ENCODE measurements at places on chromosomes 12 and 14.
A peak's percentile ranks its signal among the peaks of the same experiment; 100 is the strongest.

GRCh38 chr14:32524609-32525375 is 195.7 kb downstream of the AKAP6 start:
- no peak for DNase-seq

- DNase-seq: no peak
Measured at GRCh38 chr12:132554845-132555630, 55.3 kb downstream of the LRCOL1 start.

GRCh38 chr12:55982319-55982936 is 8.6 kb downstream of the RAB5B start:
- no peak for DNase-seq

GRCh38 chr14:105272623-105273022 is 24.3 kb downstream of the BTBD6 start:
- no peak for DNase-seq

GRCh38 chr14:37230551-37231194 is 32.9 kb downstream of the MIPOL1 start:
- peak; percentile 48 for DNase-seq

DNA sequence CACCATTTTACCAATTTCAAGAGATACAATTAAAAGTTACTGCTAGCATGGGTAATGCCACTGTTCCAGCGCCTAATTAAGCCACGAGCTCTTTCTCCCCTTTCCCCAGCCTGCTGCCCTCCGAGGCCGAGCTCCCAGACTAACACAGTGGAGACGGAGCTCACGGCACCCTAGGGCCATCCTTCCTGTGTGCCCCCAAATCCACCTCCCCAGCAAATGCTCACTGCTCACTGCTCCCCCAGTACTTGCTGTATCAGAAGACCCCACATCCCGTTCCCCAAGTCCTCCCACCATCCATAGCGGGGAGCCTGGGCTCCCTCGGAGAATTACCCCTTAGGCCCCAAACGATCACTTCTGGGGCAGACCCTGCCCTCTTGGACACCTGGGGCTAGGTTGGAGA is 42.7 kb downstream of the SLC6A12 start:
- no peak for DNase-seq

DNA sequence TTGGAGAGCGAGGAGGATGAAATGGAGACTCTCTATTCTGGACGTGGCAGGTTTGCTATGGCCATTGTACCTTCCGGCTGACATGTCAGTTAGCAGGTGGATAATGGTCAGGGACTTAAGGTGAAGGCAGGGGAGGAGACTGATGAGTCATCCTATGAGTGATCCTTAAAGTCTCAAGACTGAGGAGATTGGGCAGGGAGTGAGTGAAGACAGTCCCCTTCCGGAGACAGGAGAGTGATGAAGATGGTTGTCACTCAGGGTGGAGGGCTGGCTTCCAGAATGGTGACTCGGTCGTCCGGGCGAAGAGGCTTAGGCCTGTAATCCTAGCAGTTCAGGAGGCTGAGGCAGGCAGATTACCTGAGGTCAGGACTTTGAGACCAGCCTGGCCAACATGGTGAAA is 49.8 kb upstream of the CCDC63 start:
- DNase-seq: no peak

GRCh38 chr12:131863711-131864396 is 30.6 kb upstream of the ULK1 start:
- DNase-seq: no peak

GRCh38 chr12:76421046-76421445 is 72.8 kb upstream of the BBS10 start:
- no peak for DNase-seq

DNA sequence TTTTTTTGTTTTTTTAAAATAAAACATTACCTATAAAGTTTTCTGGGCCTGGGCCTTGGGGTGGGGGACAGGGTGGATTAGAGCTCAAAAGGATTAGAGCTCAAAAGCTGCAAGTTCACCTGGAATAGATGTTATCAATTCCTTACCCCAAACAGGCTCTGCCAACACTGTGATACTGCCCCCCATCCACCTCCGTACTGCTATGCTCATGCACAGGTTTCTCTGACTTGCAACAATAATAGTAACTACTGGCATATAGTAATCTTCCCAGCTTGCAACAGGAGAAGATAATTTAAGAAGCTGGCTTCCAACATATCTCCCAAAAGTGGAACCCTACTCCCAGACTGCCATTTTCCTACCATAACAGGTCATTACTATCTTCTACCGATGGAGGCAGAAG is 51.3 kb upstream of the SLCO1C1 start:
- no peak for DNase-seq

- no peak for DNase-seq
Measured at GRCh38 chr14:70045844-70046535, 142.8 kb downstream of the SLC8A3 start.

- no peak for DNase-seq
Measured at GRCh38 chr12:12759234-12759915, 26.1 kb upstream of the APOLD1 start.

DNA sequence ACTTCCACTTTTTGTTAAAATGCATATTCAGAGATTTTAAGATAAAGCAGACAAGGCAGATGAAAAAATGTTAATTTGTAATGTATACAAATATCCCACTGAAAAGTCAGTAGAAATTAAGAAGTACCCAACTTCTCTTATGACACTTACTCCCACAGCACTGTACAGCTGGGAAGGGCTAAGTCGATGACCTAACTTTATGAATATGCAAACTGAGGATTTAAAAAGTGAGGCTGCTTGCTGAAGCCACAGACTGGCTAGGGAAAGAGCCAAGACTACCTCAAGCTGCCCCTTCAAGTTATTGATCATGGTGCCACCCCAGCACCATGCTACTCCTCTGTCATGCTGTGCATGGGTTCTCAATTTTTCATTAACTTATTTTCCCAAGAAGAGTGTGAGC is 17.0 kb downstream of the PPM1H start:
- no peak for DNase-seq

DNA sequence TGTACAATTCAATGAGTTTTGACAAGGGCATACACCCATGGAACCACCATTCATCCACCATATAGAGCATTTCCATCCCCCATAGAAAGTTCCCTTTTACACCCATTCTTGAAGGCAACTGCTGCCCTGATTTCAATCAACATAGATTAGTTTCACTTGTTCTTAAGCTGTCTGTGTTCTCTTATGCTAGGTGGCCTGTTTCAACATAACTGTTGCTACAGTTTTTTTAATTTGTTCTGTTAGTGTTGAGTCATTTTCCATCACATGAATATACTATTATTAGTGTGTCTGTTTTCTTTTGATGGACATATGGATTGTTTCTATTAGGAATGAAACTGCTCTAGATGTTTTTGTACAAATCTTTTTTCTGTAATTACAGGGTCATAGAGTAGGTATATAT is 123.4 kb downstream of the PTPRQ start:
- no peak for DNase-seq

DNA sequence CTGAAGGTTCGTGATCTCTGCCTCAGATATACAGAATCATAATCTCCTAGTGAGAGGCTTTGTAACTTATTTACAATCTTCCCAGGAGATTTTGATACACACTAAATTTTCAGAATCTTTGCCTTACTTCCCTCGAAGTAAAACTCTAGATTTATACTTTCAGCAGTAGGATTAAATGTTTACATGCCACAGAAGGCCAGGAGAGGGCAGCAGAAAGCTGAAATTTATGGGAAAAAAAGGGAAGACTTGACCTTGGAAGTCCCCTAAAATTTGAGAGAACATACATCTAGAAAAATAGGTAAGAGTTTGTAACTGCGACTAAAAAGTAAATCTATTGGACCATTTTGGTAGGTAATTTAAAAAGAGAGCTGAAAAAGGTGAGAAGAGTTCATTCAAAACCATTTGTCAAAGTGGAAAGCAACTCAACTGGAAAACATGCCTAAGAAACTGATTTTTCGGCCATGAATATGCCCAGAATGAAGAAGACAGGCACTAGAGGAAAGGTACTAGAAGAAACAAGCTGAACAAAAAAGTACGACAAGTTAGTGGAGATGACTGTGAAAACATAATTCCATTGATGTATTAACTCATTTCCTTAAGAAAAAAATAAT is 242.0 kb upstream of the MDGA2 start:
- no peak for DNase-seq

DNA sequence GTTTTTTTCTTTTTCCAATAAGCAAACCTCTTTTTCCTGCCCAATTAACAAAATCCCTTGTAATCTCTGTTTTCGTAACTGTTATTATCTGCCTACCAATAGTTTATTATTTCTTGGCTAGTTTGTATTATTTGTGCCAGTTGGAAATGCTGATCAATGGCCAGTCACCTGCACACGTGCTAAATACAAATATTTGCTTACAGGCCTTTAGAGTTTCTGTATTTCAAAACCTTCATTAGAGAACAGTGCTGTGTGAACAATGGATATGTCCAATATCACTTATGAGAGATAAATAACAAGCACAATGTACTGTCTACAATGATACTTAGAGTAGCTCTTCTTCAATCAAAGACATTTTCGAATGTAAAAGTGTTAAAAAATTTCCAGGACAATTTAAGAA is 10.8 kb upstream of the DYRK2 start:
- DNase-seq: no peak

- DNase-seq: no peak
Measured at GRCh38 chr12:109878749-109879148, 1.6 kb downstream of the GLTP start.

DNA sequence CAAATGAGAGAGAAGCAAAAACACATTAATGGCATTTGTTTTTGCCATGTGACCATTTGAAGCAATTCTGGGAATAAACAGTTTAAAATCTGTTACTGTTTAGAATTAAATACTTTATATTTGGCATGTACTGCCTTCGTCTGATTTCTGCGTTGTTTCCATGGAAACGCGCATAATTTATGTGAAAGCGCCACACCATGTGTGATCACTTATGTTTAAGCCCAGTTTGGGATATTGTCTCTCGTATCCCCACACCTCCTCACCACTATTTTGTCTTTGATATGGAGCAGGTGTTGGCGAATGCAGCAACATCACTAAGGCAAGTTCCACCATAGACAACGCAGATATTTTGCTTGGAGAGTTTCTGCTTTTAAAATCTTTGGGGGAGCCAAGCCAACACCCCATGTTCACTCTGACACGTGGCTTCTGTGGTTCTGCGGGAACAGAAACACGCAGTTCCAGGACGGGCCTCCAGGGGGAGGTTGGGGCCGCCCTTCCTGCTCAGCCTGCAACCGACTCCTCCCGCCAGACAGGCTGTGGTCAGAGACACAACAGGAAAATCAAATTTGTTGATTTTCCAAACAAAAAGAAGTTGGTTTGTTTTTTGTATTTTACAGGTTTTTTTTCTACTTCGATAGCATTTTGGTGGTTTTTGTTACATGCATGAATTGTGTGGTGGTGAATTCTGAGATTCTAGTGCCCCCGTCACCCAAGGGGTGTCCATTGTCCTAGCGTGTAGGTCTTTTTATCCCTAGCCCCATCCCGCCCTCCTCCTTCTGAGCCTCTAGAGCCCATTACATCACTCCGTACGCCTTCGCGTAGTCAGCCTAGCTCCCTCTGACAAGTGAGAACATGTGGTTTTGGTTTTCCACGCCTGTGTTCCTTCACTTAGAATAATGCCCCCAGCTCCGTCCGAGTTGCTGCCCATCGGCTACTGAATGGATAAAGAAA is 101.9 kb upstream of the SFSWAP start:
- peak; percentile 76 for DNase-seq

- DNase-seq: no peak
Measured at GRCh38 chr12:22691319-22691718, 66.3 kb downstream of the ETNK1 start.

- no peak for DNase-seq
Measured at GRCh38 chr14:59829469-59830337, 40.9 kb downstream of the RTN1 start.

DNA sequence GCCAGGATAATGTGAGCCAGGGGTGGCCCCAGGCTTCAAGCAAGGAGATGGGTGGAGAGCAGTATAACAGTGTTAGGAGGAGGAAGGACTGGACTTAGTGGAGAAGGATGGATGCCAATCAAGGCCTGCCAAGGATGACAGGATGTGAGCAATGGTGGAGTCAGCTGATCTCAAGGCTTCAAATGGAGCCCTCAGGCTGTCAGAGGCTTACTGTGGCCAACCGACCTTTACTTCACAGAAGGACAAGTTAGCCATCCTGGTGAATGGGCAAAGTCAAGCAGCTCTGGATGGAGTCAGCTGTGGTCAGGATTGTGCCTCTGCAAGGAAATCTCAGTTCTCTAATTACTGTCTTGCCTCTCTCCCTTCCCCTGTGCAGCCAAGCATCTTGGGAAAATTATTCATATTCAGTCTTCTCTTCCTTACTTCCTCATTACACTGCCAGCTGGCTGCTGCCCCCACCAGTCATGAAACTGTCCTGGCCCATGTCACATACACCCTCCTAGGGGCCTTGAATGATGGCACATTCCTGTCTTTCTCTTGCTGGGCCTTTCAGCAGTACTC is 7.6 kb upstream of the STAT6 start:
- no peak for DNase-seq

- DNase-seq: no peak
Measured at GRCh38 chr12:120920178-120920577, 16.0 kb upstream of the SPPL3 start.

GRCh38 chr14:51877810-51878209 is 17.4 kb downstream of the GNG2 start:
- no peak for DNase-seq

DNA sequence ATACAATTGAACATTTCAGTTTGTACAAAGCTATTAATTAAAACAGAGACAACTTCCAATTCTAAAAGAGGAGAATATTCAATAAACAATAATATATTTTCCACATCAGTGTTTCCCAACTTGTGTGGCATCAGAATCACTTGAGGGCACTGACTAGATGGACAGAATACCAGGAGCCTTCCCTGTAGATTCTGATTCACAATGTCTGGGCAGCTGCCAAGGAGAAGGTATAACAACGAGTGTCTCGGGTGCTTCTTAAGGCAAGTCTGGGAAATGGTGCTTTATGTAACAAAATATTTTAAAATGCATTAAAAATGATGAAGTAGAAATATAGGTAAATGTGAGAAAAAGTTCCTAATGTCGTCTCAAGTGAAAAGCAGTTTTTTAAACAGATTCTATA is 26.2 kb downstream of the GALC start:
- DNase-seq: no peak

DNA sequence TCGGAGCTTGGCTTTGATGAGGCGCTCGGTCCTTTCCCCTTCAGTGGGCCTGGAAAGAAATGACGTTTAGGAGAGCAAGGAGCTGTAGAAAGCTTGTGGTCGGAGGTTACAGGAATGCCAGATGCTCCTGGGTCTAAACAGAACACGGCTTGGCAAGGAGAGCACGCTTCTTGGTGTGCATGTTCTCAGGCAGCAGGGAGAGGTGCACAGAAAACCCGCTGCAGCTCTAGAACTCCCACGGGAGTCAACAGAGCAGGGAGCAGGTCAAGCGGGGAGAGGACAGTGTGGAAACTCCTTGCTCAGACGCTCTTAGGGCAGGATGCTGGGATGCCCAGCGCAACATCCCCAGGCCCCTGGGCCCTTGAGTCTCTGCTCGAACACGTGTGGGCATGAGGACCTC is 51.0 kb downstream of the SSH1 start:
- no peak for DNase-seq

- DNase-seq: no peak
Measured at GRCh38 chr12:2739832-2740641, 54.7 kb upstream of the FKBP4 start.

DNA sequence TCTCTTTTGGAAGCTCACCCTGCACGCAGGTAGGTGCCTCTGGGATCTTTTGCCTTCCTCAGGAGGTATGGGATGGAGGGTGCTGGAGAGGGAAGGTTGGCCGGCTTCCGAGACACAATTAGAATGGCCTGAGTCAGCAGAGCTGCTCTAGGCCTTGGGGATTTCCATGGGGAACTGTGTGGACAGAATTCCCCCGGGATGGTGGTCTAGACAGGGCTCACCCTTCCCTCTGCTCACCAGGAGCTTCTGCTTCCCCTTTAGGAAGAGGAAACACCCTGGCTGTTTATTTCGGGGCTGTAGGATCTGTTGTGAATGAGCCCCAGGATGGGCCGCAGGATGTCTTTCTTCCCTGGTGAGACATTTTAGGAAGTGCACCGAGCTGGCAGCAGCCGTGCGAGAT is 43.7 kb upstream of the TMED10 start:
- no peak for DNase-seq
